ENCODE measurements at places on chromosomes 5 and 9. TPM values are rescaled to one million over a fixed set of nuclear protein-coding genes. Genes with fewer than 3 reads are reported as not detected.

PTGES gene
- 9.5 TPM for polyA plus RNA-seq

PRDM9 gene
- not detected for polyA plus RNA-seq

PCA3 gene
- 1.0 TPM for polyA plus RNA-seq

TAF1L gene
- 0.03 TPM for polyA plus RNA-seq

KCNIP1 gene
- polyA plus RNA-seq = 2.4 TPM

STKLD1 gene
- 2.2 TPM for polyA plus RNA-seq

NUTM2G gene
- 0.82 TPM for polyA plus RNA-seq

KYAT1 gene
- polyA plus RNA-seq = 6.2 TPM

PCDHGC3 gene
- polyA plus RNA-seq = 83.8 TPM

STPG3 gene
- 0.18 TPM for polyA plus RNA-seq

ADGRD2 gene
- 0.08 TPM for polyA plus RNA-seq

ZNF608 gene
- polyA plus RNA-seq = 18.9 TPM

MTX3 gene
- 11.9 TPM for polyA plus RNA-seq

FOXD4L4 gene
- polyA plus RNA-seq = not detected

C9orf50 gene
- polyA plus RNA-seq = 0.23 TPM

IFNA13 gene
- polyA plus RNA-seq = not detected

TTC23L gene
- 0.34 TPM for polyA plus RNA-seq

FGF18 gene
- 14.7 TPM for polyA plus RNA-seq

PROB1 gene
- 42.6 TPM for polyA plus RNA-seq

All from forelimb muscle (tissue), 1 donor.